ENCODE measurements at places on chromosomes 6 and 20. TPM values are rescaled to one million over a fixed set of nuclear protein-coding genes. Genes with fewer than 3 reads are reported as not detected.
A peak's percentile ranks its signal among the peaks of the same experiment; 100 is the strongest.

DNA sequence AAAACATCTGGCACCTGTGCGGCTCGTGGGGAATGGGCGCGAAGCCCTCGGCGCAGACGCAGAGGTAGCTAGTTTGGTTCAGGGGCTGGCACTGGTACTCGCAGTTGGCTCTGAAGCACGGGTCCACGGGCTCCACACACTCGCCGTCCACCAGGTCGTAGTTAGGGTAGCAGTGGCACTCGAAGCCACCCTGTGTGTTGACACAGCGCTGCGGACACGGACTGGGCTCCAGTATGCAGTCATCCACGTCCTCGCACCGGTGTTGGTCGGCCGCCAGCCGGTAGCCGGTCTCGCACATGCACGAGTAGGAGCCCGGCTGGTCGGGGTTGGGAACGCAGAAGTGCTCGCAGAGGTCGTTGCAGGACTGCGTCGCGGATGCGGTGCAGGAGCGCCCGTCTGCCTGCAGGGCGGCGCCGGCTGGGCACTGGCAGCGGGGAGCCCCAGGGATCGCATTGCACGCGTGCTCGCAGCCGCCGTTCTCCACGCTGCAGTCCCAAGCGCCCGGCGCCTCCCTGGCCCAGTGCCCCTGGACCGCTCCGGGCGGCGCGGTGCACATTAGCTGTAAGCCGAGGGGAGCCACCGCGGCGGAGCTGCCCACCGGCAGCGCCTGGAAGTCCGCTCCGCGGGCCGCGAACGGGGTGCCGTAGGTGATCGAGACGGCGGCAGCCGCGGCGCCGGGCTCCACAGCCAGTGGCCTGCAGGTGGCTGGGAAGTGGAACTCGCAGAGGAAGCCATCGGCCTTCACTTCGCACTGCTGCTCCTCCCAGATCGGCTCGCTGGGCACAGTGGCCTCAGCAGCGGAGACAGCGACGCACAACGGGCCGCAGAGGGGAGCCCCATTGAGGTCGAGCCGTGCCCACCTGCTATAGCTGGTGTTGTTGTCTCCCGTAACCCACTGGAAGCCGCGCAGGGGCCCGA, 930 bp downstream of the THBD start:
- DNase-seq = peak; percentile 81

- DNase-seq = no peak
These were observed 105.0 kb upstream of the MAP3K7 start for GRCh38 chr6:90691823-90692222.

Gene SRSF12
- not detected for total RNA-seq

Gene FIG4
- total RNA-seq = 15.9 TPM

GRCh38 chr20:44596876-44597275, 14.5 kb downstream of the PKIG start:
- no peak for DNase-seq

- DNase-seq = no peak
These were observed 999.1 kb upstream of the FLRT3 start for GRCh38 chr20:15336536-15336935.

GRCh38 chr6:10201606-10202510, 213.0 kb downstream of the TFAP2A start:
- DNase-seq = no peak

Gene PAX1
- not detected for total RNA-seq

DNA sequence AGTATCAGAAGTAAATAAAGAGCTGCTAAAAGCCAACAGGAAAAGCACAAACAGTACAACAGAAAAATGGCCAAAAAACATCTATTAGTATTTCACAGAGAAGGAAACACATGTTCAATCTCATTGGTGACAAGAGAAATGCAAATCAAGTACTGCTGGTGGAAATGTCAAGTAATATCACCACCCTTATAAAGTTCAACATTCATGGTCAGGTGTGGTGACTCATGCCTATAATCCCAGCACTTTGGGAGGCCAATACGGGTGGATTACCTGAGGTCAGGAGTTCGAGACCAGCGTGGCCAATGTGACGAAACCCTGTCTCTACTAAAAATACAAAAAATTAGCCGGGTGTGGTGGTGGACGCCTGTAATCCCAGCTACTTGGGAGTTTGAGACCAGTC, 42.8 kb downstream of the ESF1 start:
- no peak for DNase-seq

Gene SLC35B3
- total RNA-seq = 19.7 TPM

Gene RAET1G
- total RNA-seq = not detected

DNA sequence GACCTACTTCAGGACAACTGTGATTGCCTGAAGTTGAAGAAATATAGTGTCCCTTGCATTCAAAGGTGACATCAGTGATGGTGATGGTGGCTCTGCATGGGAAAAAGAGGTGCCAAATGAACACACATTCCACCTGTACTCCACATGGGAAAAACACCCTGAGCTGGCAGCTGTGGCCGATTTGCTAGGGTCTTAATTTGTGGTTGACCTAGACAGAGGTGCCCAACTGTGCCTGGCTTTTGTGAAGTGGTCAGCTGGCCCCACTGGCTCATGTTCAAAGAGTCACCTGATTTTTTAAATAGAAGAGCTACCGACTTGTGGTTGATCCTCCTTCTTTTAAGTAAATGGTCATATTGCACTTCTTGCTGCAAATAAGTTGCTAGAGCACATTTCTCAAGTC, 7.6 kb upstream of the GCNT2 start:
- no peak for DNase-seq

DNA sequence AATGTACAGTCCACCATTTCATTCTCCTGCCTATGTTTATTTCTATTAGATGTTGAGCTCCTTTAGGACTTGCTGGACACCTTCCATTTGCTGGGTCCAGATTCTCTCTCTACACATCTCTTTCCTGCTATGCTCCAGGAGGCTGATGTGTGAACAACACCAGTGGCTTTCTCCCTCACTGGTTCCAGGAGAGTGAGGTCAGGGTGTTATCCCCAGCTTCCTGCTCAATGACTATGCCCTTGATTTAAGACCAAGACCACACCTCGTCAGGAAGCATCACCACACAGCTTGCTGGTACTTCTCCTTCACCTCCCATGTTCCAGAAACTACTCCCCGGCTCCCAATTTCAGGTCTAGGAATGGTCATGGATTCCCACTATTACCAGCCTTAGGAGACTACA, 31.3 kb upstream of the E2F3 start:
- DNase-seq = no peak

GRCh38 chr20:13202565-13202964, 18.5 kb upstream of the ISM1 start:
- peak; percentile 4 for DNase-seq

DNA sequence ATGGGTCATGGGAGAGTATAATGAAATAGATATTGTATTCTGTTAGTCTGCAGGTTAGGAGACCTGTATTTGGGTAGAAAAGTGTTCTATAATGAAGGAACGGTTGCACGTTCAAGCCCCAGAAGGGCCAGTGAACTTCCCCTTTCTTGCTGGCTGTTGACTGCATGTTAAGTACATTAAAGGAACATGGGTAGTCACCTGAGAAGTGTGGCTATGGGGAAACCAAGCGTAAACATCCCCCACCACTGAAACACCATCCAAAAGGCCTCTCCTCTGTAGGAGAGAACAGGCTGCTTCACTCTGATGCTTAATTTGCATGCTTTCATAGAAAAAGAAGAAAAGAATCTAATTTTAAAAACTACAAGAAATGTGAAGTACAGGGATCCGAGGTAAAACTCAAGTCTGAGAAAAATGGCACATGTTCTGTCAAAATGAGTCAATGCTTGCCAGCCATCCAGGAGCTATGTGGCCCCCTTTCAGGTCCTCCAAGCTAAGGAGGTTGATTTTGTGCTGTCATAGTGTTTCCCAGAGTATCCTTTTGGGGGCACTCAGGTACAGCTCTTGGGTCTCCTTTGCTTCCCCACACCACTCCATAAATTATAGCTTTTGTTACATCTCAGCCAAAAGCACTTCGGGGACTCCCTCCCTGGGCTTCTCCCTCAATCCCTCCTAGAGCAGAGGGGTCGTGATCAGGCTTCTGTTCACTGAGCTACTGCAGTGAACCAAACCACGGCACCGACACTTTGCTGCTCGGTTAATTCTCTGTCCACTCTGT, 283.7 kb upstream of the AGPAT4 start:
- DNase-seq = no peak

DNA sequence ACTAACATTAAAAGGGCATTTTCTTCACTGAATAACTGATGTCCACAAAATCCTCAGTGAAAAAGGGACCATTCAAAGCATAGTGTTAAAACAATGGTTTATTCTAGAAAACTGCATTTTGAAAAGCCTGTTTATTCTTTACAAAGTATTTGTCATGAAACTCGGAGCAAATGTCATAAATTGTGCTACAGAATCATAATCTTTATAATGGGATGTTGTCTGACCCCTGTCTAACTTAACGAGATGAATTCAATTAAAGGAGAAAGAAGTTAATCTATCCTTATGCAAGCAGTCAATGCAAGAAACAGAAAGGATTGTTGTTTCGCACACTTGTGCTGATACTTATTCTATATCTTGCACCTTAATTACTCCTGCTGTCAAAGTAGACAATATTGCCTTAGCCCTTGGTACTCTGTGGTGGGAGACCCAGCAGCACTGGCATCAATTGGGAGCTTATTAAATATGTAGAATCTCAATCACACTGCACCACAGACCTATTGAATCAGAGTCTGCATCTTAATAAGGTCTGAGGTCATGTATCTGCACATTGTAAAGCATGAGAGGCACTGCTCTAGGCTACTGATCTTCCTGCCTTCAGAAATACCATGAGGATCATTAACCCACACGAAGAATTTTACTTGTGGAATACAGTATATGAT, 708.3 kb downstream of the HDGFL1 start:
- DNase-seq = no peak

DNA sequence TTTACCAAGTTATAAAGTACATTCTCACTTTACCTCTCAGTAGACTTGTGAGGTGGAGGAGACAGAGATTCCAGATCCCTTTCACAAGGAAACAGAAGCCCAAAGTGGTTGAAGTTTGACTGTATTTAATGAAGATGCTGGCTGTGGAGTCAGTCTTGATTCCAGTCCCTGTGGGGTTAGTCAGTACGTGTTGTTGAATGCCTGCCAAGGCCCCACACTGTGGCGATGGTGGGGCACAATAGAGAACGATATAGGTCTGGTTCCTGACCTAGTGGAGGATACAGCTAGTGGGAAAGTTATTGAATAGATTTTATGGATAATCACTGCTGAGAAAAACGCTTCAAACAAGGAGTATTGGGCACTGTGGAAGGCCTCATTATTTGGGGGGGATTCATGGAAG, 71.4 kb downstream of the LRRC1 start:
- DNase-seq = no peak

DNA sequence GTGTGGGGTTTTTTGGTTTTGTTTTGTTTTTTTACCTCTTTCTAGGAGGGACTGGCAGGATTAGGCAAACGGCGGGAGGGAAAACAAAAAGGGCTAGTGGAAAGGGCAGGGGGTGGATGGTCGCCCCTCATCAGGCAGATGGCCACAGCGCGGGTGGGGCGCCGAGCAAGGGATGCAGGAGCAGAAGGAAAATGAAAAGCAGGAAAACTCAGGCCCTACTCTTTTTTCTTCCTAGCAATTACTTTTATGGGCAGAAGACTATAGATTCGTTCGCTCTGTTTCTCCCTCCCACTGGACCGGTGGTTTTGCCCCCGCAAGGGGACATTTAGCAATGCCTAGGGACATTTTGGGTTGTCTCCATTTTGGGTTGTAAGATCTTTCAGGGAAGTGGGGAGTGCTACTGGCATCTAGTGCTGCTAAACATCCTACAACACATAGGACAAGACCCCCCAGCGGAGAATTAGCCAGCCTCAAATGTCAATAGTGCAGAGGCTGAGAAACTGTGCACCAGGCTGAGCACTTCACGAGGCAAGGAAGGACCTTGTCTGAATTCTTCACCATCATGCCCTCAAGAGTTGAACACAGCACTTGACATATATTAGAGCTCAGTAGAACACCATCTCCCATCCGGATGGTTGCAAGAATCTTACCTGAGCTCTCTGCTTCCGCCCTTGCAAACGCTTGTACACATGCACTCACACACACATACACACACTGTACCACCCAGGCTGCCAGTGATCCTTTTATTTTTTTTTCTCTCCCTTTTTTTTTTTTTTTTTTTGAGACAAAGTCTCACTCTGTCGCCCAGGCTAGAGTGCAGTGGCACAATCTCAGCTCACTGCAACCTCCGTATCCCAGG, 4.8 kb upstream of the ZMYND8 start:
- no peak for DNase-seq

DNA sequence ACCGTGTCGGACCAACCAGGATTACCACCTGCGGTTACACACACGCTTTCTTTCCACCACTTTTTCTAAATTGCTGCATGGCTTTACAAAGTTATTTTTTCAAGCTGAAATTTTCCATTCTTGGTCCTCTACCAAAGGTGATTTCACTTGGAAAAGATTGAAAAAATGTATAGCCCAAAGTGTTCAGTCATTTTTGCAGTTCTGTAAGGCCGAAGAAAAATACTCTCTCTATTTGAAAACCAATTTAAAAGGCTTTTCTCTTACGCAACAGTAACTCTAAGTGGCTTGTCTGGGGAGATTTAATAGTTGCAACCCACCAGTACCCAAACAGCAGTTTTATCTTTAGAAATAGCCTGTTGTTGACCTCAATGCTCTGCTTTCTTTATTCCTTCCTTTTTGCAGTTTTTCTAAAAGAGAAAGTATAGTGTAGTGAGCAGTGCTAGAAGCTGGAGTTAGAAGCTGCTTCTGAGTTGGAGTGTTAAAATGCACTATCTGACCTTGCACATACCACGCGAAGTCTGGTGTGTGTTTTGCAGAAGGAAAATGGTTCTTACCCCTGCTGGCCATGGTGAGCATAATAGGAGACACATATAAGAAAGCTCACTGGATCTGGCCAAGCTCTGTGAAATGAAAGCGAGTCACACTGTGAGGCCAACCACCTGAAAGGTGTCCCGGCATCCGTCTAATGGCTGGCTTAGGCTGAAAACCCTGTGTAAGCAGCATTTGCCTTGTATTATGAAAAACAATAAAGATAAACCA, 271.6 kb upstream of the PRND start:
- DNase-seq = no peak

DNA sequence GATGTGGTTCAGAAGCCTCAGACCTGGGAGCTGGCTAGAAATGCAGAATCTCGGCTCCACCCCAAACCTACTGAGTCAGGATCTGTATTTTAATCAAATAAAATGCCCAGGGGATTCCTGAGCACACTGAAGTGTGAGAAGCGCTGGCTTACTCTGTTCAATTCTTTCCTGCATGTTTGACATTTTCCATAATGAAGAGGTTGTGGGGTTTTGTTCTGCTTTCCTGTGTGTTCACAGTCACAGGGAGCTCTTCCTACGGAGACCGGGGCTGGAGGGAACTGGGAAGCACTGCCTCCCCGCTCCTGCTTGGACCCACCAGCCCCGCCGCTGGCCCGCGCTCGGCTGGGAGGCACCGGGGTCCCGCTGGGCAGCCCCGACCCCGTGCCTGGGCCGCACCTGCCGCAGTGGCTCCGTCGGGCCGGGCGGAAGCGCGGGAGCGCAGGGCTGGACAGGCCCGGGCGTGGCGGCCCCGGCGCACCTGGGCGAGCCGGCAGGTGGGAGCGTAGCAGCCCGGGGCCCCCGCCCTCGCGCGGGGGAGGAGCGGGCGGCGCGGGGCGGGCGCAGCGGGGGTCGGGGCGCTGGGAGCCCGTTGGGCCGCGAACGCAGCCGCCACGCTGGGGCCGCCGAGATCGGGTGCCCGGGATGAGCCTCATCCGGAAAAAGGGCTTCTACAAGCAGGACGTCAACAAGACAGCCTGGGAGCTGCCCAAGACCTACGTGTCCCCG, at the start of gene MAPK13:
MAPK13 (plus strand) TSS at position 573 of the 726 bp plus-strand sequence; CDS start at position 643, 70 bp downstream.
- peak; percentile 66 for DNase-seq
